Activated T-cell treated with anti-CD3 and anti-CD28 coated beads, Interleukin-2, amount 50 U/mL, for 72 hours (primary cell): ENCODE measurements at places on chromosomes 1 and 21. TPM values are rescaled to one million over a fixed set of nuclear protein-coding genes. Genes with fewer than 3 reads are reported as not detected.

DNA sequence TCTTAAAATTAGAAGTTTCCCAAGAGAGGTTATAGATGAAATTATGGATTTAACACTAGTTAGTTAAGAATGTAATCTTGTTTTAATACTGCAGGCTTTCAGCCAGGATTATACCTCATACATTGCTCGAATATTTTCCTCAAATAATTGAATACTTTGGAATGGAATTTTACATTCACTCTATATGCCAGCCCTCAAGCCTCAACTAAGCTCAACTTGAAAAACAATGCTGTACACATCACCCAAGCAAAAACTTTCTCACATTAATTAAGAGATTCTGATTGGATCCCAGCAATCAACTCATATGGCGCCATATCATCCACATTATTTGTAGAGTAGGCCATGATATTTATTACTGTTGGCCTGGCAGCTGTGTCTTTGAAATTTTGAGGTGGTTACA is 710.7 kb upstream of the ADAMTS5 start:
- DNase-seq = no peak

GRCh38 chr1:223234534-223234933 is 91.5 kb upstream of the TLR5 start:
- no peak for DNase-seq

DNA sequence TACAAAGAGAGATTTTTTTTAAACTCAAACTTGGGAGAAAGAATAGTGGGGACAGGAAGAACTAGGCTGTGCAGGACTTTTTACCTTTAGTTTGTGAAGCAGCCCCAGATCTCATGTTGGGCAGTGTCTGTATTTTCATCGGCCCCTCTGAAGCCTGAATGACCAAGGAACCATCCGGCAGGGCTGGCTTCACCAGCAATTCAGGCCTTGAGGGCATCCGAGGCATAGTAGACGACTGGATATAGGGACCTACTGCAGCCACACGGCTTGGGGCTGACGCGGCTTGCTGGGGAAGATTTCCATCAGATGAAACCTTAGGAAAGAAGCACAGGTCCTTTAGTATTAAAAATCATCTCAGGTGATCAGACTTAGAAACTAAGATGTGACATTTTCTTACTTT is 43.7 kb downstream of the TP53BP2 start:
- no peak for DNase-seq

DNA sequence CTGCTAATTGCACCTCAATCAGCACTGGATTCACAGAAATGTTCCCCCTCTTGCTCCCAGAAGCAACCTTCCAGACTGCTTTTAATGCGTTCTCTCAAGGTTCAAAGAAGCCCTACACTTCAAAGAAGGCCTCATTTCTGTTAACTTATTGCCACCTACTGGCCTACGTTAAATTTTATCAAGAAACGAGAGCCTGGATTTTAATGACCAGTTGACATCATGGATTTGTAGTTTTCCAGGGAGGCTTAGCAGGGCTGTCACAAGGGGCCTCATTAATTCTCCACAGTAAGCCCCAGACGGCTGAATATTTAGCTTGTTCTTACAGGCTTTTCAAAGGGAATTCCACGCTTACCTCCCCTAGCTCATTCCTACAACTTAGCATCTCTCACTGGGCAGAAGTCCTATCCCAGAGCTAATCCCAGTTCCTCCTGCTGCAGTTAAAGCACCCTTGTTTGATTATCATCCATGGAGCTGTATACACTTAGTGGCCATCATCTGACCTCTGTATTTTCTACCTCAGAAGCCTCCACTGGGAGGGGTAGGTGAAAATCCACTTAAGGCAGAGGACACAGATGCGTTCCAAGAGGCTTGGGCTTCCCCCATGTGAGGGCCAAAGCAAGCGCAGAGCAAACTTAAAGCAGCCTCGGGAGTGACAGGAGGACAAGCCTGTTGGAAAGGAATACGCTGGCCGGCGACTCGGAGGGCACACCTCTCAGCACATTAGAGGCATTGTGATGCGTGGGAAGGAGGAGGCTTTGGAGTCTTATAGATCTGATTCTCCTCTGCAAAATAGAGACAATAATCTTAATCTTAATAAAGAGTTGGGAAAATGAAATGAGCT is 32.2 kb upstream of the CYP4X1 start:
- DNase-seq = no peak

DNA sequence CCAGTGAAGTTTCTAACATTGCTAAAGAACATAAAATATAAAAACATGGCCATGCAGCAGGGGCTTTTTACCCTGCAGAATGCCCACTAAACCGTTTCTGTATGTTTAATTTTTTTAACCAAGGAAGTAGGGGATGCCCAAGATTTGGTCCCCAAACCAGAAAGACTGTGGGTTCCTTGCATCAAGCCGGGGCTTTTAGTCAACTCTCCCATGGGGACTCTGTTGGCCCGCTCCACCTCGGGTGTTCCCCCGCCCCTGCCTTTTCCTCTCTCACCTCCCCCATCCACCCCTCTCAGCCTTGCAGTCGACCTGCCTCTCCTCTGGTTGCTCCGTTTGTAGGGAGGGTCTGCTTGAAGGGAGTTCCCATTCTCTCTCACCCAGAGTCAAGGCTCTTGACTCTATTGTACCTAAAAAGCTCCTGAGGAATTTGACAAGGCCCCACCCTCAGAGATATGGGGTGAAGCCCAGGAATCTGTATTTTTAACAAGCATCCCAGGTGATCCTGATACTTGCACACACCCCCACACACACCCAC is 117.5 kb downstream of the TOMM20 start:
- DNase-seq = peak; percentile 88

DNA sequence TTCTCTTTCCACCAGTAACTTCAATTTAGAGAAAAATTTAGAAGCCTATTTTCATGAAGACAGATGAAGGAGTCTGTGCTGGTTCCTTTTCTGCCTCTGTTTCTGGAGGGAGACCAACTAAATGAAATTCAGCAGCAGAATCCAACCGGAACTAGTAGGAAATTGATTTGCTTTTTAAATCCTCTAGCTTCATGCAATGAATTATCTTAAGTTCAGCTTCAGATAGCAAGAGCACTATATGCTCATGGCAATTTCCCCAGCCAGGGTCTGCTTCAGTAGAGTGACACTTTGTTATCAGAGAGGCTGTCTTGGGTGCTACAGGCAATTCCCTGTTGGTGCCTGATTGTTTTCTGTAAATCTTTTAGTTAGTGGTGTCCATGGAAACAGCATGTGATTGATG is 189.7 kb downstream of the SLC35F3 start:
- no peak for DNase-seq

DNA sequence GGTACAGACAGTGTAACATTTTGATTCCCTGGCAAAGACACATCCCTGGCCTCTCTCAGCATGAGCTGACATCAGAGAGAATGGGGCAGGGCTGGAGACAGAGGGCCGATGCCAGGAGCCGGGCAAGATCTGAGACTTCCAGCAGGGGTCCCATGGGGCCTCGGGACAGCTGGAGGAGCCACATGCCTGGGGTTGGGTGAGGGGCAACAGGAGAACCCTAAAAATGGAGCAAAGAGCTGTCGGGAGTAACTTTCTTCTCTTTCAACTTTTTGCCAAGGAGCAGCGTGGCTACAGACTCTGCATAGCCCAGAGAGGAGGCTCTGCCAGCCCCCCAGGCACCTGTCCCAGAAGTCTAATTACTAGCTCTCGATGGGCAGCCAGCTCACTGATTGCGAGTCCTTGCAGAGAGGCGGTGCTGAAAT is 130.8 kb downstream of the LACTBL1 start:
- no peak for DNase-seq

GRCh38 chr1:163561580-163562295 is 240.0 kb downstream of the NUF2 start:
- DNase-seq = no peak

GRCh38 chr1:101613546-101613945 is 376.7 kb downstream of the S1PR1 start:
- DNase-seq = no peak

DNA sequence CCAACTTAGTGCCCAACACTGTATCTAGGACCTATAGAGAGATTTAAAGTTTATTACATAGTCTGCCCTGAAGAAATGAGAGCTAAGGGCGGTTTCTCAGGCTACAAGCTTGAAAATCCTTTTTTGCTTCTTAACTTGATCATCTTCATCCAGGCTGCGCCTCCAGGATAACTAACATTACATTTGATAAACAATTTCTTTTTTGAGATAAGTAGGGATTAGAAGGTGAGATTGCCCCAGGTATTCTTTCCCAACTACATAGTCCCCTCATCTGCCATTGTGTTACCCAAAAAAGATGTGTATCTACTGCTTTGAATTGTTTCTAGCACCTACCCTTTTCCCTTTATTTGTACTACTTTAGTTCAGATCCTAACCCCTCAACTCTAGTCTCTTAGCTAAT is 25.4 kb downstream of the NUF2 start:
- no peak for DNase-seq

DNA sequence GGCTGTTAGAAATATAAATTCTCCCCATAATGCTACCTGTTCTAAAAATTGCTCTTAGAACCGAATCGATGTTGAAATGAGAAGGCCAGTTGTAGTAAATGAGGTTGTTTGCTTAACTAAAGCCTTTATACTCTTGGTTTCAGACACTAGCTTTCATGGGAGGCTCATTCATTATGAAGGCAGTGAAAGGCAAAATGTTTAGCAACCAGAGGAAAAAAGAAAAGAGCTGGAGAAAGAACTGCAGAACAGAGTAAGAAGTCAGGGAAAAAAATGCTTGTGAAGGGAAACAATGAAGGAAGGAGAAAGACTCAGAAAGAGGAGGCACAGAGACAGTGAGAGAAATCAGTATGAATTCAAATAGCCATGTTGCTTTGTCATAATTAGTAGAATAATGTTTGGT is 128.2 kb downstream of the ATP5PO start:
- no peak for DNase-seq

- no peak for DNase-seq
Measured at GRCh38 chr1:59682396-59683080, 132.2 kb upstream of the HOOK1 start.

DNA sequence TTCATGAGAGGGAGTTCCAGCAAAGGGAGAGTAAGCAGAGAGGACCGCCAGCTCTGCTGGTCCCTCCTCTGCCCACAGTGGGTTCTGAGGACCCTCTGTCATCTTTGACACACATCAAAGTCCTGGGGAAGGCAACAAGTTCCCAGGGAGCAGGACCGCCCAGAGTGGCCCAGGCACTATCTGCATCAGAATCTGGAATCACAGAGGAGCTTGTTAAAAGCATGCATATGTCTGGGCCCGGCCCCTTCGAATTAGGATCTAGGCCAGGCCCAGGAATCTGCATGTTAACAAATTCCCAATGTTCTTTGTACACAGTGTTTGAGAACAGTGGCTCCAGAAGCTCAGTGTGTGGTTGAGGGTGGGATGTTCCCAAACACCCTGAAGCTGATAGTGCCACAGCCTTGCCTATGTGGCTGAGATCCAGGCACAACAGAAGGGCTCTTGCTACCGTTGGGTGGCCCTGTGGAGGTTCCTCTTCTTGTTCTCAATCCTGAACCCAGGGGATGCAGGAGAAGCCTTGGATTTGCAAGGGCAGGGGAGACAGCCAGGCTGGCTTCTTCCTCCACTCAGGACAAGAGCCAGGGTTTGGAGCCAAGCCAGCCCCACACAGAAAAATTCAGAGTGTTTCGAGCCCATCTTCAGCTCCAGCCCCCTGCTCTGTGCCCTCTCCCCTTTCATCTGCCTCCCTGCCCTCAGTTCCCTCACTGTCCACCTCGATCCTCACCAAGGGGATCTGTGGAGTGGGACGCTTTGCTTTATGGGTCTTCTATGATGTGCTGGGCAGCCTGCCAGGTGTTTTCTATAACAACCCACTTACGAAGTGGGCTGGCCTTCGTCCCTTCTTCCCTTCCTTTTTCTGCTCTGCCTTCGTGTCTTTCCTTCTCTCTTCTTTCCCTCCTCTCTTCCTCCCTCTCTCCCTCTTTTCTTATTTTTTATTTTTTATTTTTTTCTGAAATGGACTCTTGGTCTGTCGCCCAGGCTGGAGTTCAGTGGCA is 129.0 kb upstream of the TMPRSS2 start:
- no peak for DNase-seq

- no peak for DNase-seq
Measured at GRCh38 chr1:73181190-73181540, 898.8 kb upstream of the NEGR1 start.

DNA sequence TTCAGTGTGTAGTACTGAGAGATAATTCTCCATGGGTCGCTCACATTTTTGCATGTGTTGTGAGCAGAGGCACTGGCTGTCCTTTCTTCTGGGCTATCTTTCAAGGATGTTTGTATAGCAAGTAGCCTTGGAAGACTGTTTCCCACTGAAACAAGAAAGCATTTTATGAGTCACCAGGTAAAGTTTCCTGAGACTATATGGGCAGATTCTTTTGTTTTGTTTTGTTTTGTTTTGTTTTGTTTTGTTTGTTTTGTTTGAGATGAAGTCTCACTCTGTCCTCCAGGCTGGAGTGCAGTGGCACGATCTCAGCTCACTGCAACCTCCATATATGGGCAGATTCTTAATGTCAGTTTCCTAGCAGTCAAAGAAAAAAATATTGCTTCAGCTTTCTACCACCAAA is 912.6 kb downstream of the TTLL7 start:
- DNase-seq = no peak

DNA sequence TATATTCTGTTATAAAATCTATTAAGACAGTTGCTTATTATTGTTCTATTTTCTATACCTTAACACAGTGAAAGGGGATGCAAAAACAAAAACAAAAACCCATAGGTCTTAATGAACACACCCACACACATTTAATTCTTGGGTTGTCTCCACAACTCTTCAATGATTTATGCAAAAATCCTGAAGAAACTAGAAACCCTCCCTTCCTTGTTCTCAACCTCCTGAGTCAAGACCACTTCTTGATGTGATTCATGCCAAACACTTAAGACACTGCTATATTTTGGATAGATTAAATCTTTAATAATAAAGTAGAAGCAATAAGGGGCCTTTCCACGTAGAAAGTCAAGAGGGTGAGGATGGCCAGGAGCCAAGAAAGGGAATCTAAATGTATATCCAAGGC is 23.4 kb downstream of the SCAF4 start:
- DNase-seq = no peak

- peak; percentile 66 for DNase-seq
Measured at GRCh38 chr21:43866659-43867331, 1.8 kb downstream of the AGPAT3 start.

DNA sequence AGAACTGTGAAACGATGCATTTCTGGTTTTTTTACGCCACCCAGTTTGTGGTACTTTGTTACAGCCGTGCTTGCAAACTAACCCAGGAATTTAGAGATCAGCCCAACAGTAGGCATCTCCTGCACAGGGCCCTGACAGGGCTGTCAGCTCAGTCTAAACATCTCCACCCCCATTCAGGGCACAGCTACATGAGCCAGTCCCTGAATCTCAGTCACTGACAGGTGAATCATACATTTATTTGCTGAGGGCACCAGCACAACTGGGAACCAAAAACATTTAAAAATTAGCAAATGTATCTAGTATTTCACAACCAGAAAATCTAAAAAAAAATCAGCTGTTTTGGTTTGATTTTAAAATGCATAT is 30.7 kb downstream of the PRDX6 start:
- no peak for DNase-seq

GRCh38 chr1:200319148-200319547 is 90.7 kb downstream of the ZNF281 start:
- no peak for DNase-seq

- DNase-seq = no peak
Measured at GRCh38 chr1:221089273-221089672, 210.0 kb downstream of the HLX start.

The LAX1 gene
- total RNA-seq = 24.8 TPM

The PADI4 gene
- 0.79 TPM for total RNA-seq

The SELENBP1 gene
- total RNA-seq = not detected

The PTPRU gene
- 0.17 TPM for total RNA-seq

The CITED4 gene
- 2.1 TPM for total RNA-seq
